ENCODE measurements at places on chromosomes 3 and 15. TPM values are rescaled to one million over a fixed set of nuclear protein-coding genes. Genes with fewer than 3 reads are reported as not detected.
A peak's percentile ranks its signal among the peaks of the same experiment; 100 is the strongest.

Gene CYP19A1
- total RNA-seq = not detected

Gene ARPIN
- total RNA-seq = 0.02 TPM

Gene BFSP2
- total RNA-seq = not detected

Gene MYEF2
- 9.8 TPM for total RNA-seq

Gene GOLGA6B
- not detected for total RNA-seq

Gene CNTN6
- total RNA-seq = not detected

Gene LINS1
- 31.0 TPM for total RNA-seq

Gene COLQ
- 1.1 TPM for total RNA-seq

GRCh38 chr15:60000824-60001609 lies 3.1 kb upstream of the FOXB1 start:
- H3K4me1 ChIP-seq = peaks cover 41% of the 10 kb centered on the region
- no peak overlapping the region for H3K27ac ChIP-seq
- H3K36me3 ChIP-seq = no peaks in the 10 kb centered on the region
- no peak for DNase-seq
- no peak overlapping the region for H3K4me3 ChIP-seq

- no peak overlapping the region for H3K4me3 ChIP-seq
- no peaks in the 10 kb centered on the region for H3K27me3 ChIP-seq
- no peaks in the 10 kb centered on the region for H3K36me3 ChIP-seq
Observed at GRCh38 chr3:172302203-172302602, 146.1 kb downstream of the GHSR start.

DNA sequence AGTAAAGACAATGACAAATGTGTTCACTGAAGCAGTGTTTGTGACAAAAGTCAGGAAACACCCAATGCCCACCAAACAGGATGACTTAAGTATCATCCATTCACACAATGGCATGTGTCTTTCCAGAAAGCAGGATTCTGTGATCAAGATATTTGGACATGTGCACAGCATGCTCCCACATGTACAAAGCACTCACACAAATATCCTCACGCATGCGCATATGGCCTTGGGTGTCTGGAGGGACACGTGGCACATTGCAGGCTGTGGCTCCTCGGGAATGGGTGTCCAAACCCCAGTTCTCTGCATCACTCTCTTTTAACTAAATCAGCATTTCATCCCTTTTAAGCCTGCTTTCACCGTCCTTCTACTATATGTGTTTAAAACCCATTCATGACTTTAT lies 130.5 kb downstream of the KLF13 start:
- H3K27me3 ChIP-seq = no peaks in the 10 kb centered on the region
- H3K4me3 ChIP-seq = no peak overlapping the region
- H3K36me3 ChIP-seq = no peaks in the 10 kb centered on the region
- no peak for DNase-seq
- peaks cover 10% of the 10 kb centered on the region for H3K4me1 ChIP-seq

DNA sequence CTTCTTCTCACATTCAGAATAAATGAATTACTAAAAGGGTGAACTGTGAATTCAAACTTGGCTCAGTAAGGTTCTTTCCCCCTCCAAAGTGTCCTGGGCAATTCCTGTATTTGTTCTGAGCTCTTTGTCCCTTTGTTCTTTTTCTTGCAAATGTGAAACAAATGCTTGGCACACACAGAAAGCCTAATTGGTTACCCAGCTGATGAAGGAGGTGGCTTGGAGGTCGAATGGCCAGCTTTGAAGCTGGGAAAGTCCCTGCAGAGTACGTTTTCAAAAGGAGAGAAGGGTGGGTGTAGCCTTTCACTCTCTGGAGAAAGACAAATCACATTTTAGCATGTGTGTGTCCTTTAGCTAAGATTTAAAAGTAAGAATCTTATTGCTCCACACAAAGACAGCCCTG lies 154.4 kb downstream of the PEX5L start:
- no peaks in the 10 kb centered on the region for H3K27me3 ChIP-seq
- no peak overlapping the region for H3K27ac ChIP-seq
- no peak overlapping the region for H3K4me3 ChIP-seq
- DNase-seq = no peak
- no peaks in the 10 kb centered on the region for H3K36me3 ChIP-seq
- H3K4me1 ChIP-seq = no peaks in the 10 kb centered on the region

GRCh38 chr15:34616613-34617012 lies 33.2 kb upstream of the GOLGA8B start:
- H3K4me3 ChIP-seq = no peak overlapping the region
- H3K27me3 ChIP-seq = peaks cover 3% of the 10 kb centered on the region
- no peak overlapping the region for H3K27ac ChIP-seq
- no peaks in the 10 kb centered on the region for H3K4me1 ChIP-seq

GRCh38 chr15:63156086-63156710 lies 1.1 kb downstream of the RPS27L start:
- peaks cover 19% of the 10 kb centered on the region for H3K4me1 ChIP-seq
- peak overlapping the region; percentile 83 for H3K4me3 ChIP-seq
- no peaks in the 10 kb centered on the region for H3K27me3 ChIP-seq
- peak overlapping the region; percentile 82 for H3K27ac ChIP-seq

- no peaks in the 10 kb centered on the region for H3K27me3 ChIP-seq
- no peak overlapping the region for H3K27ac ChIP-seq
- no peaks in the 10 kb centered on the region for H3K36me3 ChIP-seq
- H3K4me1 ChIP-seq = no peaks in the 10 kb centered on the region
- no peak overlapping the region for H3K4me3 ChIP-seq
Observed at GRCh38 chr3:151008699-151009098, 36.2 kb upstream of the CLRN1 start.

DNA sequence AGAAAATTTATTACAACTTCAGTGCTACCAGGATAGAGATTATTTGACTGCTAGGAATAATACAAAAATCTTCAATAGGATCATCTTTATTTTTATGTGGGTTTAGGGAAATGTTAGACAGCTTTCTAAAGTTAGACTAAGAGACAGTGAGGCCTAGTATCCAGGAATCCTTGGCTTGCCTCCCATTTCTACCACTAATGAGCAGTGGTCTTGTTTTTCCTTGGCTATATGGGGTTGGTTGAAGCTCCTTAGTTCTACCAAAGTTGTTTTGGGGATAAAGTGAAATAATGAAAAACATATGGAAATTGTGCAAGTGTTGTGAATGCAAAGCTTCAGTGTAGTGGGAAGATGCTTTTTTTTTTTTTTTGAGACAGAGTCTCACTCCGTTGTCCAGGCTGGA lies 16.8 kb downstream of the AP4E1 start:
- H3K27me3 ChIP-seq = no peaks in the 10 kb centered on the region
- no peaks in the 10 kb centered on the region for H3K4me1 ChIP-seq
- no peak overlapping the region for H3K27ac ChIP-seq

DNA sequence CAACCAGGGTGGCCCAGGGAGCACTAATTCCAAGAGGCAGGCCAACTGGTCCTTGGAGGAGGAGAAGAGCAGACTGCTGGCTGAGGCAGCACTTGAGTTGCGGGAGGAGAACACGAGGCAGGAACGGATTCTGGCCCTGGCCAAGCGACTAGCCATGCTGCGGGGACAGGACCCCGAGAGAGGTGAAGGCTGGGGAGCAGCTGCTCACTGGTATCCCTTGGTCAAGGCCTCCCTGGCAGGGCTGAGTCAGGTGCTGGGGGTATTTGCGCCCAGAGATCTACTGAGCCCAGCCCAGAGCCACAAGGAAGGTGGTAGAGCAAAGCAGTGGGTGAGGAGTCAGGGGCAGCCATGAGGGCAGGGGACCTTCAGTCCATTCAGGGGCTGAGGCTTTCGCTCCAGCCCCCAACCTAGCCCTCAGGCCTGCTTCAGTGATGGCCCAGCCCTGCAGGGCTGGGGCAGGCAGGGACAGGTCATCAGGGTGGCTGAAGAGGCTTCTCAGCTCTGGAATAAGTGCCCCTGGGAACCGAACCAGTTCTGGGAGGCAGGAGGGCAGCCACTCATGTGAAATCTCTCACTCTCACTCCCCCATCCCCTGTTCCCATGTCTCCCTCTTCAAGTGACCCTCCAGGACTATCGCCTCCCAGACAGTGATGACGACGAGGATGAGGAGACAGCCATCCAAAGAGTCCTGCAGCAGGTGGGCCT lies 5.6 kb upstream of the DNAJC17 start:
- no peak for DNase-seq
- peaks cover 10% of the 10 kb centered on the region for H3K36me3 ChIP-seq
- no peaks in the 10 kb centered on the region for H3K27me3 ChIP-seq
- no peak overlapping the region for H3K4me3 ChIP-seq
- H3K4me1 ChIP-seq = peaks cover 10% of the 10 kb centered on the region

GRCh38 chr3:164641071-164641470 lies 437.2 kb downstream of the SI start:
- H3K27ac ChIP-seq = no peak overlapping the region
- DNase-seq = no peak
- no peaks in the 10 kb centered on the region for H3K27me3 ChIP-seq
- H3K4me3 ChIP-seq = no peak overlapping the region

Measured in CD8-positive, alpha-beta memory T cell (primary cell).